ENCODE measurements at places on chromosomes 13 and 19.

- no peak for DNase-seq
Measured at GRCh38 chr19:5321851-5322681, 18.5 kb downstream of the PTPRS start.

DNA sequence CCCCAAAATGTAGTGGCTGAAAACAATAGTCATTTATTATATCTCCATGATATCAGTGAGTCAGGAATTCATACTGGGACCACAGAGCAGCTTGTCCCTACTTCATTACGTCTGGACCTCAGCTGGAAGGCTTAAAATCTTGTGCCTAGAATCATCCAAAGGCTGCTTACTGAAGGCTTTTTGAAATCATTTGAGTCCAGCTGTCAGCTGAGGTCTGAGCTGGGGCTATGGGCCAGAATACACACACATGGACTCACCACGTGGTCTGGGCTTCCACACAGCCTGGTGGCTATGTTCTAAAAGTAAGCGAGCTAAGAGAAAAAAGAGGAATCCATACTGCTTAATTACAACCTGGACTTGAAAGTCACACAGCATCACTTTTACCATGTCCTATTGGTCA lies 209.2 kb downstream of the KCTD12 start:
- no peak for DNase-seq

DNA sequence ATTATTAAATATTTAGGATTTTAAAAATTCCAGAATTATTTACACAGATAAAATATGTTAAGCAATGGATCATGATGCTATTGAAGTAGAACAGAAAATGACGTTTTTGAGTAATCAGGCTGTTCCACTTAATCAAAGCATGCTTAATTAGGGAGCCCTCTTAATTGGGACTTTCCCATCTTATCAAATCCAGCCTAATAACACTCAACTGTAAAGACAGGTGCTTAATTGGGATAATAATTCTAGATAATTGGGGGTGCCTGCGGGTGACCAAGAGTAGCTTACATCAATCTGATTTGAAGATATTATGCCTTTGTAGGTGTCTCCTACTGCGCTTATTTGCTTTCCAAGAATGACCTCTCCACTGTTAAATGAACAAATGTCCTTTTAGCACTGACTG lies 742.2 kb upstream of the SLITRK6 start:
- no peak for DNase-seq

DNA sequence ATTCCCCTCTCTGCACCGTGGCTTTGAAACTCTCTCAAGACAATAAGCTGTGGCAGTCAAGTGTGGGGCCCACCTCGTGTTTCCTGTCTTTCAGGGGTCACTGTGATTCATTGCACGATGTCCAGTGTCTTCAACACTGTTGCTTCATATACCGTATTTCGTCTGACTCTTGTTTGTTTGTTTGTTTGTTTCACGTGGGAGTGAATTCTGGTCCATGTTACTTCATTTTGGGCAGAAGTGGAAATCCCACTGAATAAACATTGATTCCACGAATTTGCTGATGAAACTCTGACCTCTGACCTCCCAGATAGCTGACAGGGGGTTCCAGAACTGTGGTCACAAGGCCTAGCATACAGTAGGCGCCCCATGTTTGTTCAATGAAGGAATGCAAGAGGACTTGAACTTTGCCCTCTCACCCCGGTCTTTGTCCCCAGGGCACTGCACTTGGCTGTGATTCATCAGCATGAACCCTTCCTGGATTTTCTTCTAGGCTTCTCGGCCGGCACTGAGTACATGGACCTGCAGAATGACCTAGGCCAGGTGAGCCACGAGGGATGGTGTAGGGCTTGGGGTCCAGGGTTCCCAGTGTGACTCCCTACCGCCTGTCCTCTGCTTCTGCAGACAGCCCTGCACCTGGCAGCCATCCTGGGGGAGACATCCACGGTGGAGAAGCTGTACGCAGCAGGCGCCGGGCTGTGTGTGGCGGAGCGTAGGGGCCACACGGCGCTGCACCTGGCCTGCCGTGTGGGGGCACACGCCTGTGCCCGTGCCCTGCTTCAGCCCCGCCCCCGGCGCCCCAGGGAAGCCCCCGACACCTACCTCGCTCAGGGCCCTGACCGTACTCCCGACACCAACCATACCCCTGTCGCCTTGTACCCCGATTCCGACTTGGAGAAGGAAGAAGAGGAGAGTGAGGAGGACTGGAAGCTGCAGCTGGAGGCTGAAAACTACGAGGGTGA lies 5.1 kb downstream of the NFKBIB start:
- no peak for DNase-seq

DNA sequence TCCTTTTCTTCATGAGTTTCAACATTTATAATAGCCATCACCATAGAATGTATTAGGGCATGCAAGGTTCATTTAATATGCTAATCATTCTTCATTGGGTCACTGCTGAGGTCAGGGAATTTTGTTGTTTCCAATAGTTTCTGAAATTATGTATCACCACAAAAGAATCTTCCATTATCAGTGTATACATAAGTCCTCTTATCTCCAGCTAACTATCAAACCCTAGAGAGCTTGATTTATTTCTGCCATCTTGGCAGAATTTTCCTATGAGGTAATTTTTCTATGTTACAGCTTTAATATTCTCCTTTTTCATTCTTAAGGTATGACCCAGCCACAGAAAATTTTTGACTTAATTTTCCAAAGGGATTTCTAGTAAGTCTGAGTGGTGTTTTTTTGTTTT lies 415.0 kb upstream of the SLITRK1 start:
- no peak for DNase-seq

DNA sequence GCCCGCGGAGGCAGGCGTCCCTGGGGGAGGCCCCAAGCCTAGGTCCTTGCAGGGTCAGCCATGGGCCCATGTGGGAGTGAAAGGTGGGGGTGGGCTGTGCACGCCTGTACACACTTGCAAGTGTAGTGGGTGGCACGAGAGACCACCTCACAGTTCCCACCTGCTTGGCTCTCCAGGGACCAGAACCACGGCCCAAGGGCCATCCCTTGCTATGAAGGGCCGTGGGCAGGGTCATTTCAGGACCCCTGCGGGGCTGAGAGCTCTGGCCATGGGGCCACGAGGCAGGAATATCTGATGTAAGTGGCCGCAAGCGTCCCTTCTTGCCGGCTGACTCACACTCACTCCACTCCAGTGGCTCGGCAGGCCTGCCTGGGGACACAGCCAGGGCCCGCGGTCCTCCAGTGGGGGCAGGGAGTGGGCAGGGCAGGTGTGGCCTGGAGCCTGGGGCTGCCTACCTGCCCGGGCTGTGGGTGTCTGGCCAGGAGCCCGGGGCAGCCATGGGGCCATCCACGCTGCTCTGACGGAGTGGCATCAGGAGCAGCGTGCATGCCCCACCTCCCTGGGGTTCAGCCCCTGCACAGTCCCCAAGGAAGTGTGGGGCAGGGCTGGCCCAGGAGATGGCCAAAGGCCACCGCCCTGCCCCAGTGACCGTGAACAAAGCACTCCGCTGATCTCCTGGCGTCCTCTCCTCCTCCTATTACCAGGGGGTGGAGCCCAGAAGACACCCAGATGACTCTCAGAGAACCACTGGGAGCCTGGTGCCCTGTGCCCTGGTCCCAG lies 8.6 kb upstream of the MKNK2 start:
- no peak for DNase-seq

DNA sequence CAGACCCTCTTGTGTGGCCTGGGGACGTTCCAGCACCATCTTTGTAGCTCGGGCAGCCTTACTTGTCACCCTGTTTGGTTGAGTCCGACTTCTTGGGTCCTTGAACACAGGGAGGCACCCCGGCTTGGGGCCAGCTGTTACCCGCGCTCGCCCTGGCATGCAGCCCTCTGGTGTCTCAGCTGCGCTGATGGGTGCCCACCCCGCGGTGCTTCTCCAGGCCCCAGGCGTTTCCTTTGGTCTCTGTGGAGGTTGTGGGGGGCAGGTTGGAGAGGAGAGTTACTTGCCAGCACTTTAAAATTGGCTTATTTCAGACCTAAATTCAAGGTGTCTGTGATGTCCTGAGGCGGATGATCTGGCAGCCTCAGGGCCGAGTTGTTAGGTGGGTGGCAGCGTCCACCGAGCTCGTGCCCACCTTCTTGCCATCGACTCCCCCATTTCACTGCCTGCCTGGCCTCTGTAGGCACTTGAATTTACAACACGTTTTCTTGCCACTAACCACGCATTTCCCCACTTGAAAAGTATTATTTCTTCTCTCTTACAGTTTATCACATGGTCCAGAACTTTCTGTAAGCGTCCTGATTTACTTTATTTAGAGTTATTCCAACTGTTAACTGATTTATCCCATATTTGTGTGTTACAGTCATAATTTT lies 16.9 kb downstream of the UBAC2 start:
- DNase-seq = no peak

DNA sequence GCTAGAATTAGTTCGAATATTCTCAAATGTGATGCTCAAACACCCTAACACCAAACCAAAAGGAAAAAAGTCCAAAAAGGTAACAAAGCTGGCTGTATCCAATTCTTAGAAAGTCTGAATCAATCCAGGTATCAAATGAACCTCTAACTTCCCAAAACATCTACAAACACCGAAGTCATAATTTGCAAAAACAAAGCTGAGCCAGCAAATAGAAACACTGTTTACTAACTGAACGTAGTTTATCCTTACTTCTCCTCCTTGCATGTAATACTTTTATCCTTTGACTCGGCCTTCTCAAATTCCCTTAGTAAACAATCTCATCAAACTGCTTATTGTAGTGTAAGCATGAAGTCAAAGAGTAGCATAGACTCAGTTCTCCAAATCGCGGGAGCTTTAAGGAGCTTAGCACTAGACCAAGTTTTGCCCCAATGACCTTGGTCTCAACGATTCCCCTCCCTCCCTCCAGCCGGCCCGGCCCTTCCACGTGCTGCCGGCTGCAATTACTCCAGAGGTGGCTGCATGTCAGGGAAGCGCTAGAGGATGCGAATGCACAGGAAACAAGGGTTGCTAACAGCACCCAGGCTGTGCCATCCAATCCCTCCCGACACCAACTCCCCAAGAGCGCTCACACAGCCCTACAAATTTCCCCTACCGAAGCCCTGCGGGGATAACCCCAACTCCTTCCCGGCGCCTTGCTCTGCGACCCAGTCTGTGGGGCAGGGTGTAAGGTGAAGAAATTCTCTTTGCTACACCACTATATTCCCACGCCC lies 693 bp downstream of the XPO4 start:
- no peak for DNase-seq

- DNase-seq = peak; percentile 58
Measured at GRCh38 chr13:19864746-19865309, 1.4 kb upstream of the ZMYM5 start.

DNA sequence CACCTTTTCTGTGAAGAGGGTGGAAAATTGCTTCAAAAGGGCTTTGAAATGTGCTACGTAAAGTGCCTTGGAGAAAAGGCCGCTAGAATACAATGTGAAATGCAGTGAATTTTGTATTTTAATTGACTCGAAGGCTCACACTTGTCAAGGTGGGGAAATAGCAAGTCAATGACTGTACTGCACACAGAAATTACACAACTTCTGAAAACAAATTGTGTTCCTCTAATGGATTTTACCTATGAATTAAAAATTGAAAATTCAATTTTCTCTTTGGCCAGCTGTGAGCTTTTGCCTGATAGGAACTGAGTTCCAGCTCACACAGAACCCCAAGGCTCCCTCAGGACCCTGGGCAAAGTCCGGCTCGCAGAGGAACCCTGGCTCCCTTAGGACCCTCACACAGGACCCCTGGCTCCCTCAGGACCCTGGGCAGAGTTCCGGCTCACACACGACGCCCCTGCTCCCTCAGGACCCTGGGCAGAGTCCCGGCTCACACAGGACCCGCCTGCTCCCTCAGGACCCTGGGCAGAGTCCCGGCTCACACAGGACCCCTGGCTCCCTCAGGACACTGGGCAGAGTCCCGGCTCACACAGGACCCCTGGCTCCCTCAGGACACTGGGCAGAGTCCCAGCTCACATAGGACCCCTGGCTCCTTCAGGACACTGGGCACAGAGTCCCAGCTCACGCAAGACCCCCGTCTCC lies 324.9 kb downstream of the UQCRFS1 start:
- DNase-seq = no peak

DNA sequence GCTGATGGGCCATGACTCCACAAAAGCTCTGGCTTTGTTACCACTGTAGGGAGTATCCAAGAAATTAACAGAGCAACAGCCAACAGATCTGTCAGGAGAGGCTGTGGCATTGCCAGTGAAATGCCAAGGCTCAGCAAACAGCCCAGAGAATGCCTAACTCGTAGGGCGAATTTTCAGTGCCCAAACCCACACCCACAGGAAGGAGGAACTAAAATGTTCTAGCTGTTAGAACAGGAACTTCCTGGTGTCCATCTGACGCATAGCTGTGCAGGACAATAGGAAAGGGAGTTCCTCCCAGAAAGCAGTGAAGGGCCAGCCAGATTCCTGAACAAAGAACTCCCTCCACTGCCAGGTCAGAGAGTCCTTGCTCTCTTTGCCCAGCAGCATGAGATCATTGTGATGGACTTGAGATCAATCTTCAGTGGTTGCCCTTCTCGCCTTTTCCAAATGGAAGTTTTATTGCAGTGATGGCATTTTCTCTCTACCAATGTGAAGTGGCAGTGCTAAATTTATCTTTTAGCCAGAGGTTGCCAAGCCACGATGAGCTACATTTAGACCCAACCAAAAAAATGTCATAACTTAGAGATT lies 224.2 kb upstream of the STARD13 start:
- no peak for DNase-seq

- peak; percentile 31 for DNase-seq
Measured at GRCh38 chr13:113653264-113654174, 4.5 kb downstream of the ATP4B start.

GRCh38 chr13:39876258-39876657 lies 220.8 kb downstream of the COG6 start:
- DNase-seq = no peak

DNA sequence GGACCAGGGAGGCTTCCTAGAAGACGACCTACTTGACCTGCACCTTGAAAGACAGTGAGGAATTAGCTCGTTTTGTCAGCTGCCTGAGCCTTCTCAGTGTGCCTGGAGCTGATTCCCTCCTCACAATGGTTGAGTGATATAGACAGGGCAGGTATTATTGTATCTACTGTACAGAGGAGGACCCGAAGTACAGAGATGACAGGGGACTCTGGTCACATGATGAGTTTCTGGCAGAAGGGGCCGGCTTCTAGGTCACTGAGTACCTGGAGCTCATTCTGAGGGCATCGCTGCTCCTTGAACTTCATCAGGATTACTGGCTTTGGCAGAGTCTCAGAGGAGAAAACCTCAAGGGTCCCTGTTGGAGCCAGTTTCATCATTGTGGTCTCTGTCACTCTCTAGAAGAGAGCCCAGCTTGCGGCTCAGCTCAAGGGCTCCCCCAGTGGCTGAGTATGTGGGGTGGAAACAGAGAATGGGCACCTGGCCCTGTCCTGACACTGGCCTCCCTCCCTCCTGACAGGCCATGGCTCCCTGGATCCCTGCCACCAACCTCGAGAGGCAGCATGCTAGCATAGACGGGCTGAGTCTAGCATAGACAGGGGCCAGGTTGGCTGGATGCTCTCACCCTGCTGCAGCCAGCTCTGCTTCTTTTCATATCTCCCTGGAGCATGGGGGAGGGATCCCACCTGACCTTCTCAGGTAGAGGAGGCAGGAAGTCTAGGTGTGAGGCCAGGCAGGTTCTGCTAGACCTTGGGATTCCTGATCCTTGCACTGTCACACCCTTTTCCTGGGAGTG lies 38.7 kb downstream of the NFIX start:
- DNase-seq = peak; percentile 36

- DNase-seq = no peak
Measured at GRCh38 chr13:50650592-50651504, 192.6 kb downstream of the DLEU7 start.

- no peak for DNase-seq
Measured at GRCh38 chr13:110873639-110874507, 41.0 kb downstream of the ANKRD10 start.

All from NCI-H1436 (cell line).